ENCODE measurements at places on chromosomes 1 and 21.

DNA sequence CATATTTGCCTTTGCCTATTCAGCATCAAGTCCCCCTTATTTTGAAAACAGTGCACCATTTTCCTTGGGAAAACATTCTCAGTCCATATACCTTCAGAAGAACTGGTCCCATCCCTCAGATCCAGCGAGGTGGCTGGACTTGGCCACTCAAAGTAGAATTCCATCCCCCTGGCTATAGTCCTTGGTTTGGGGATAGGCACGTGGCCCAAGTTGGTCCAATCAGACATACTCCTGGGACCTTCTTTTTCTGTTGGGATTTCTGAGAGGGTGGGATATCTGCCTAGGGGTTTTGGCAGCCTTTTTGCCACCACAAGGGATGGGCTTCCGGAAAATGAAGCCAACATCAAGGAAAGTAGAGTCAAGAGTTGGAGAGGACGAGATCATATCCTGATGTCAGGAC lies 10.7 kb upstream of the MATN1 start:
- DNase-seq = no peak

GRCh38 chr1:47507881-47508701 lies 70.2 kb downstream of the FOXD2 start:
- no peak for DNase-seq

DNA sequence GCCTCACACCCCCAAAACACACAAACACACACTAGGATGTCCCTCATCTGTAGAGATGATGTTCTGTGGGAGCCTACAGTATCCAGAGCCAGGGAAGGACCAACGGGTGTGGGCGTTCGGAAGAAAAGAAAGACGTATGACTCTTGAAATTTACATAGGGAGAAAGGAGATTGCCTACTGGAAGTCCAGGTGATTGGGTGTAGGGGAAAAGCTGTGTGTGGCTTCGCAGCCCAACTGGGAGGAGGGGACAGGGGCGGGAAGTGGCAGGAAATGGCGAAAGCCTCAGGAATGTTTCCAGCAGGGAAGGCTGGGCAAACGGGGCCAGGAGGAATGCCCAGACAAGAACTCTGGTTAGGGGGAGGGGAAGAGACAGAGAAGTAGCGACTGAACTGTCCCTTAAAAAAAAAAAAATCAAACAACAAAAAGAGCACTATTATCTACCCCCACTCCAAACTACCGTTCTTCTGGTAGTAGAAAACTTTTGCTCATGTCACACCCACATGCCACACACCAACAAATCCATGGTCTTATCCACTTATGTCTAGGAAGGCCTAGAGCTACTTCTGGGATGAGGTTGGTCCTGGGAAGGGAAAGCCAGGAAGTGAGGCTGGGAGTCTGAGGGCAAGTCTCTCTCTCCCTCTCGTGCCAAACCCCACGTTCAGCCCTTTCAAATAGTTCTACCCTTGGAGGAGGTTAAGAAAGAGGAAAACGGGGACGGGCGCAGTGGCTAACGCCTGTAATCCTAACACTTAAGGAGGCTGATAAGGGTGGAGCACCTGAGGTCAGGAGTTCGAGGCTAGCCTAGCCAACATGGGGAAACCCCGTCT lies 1.8 kb upstream of the CKS1B start:
- no peak for DNase-seq

- no peak for DNase-seq
Measured at GRCh38 chr1:108628665-108629064, 32.2 kb downstream of the HENMT1 start.

- no peak for DNase-seq
Measured at GRCh38 chr1:27430903-27431600, 38.6 kb downstream of the GPR3 start.

DNA sequence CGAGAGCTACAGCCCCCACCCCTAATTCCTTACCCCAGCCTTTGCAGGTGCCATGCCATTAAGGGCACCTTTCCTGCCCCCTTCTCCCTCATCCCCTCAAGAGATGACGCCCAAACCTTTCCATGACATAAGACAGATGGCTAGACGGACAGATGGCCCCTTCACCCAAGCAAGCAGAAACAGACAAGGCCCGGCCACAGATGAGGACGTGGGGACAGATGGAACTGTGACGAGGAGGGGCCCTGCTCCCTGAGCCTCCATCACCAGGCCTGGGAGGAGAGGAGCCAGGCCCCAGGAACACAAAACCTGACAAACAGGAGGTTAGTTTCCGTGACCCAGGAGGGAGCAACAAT lies 24.7 kb upstream of the PEF1 start:
- no peak for DNase-seq

DNA sequence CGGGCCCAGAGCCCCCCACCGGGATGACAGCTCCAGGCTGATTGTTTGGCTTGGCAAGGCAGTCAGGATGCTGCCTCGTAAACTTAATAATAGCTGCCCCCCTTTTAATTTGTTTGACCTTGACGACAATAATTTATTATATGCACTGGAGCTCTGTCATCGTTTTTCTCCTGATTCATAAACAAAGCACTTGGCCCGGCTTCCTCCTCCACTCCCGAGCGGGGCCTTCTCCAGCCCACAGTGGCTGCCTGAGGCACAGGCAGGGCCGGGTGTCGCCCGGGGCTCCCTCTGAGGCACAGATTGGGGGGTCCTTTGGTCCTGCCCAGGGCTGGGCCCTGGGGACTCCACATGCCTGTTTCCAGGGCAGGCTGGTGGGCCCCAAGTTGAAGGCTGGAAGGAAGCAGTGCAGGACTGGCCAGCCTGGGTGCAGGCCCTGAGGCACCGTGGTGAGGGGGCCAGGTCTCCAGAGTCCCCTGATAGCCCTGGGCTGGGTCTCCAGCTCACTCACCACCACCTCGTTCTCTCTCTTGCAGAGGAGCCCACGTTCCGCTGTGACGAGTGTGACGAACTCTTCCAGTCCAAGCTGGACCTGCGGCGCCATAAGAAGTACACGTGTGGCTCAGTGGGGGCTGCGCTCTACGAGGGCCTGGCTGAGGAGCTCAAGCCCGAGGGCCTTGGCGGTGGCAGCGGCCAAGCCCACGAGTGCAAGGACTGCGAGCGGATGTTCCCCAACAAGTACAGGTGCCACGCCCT lies 52.0 kb upstream of the ARHGEF16 start:
- DNase-seq = no peak

- no peak for DNase-seq
Measured at GRCh38 chr1:107963601-107964335, 1.2 kb downstream of the VAV3 start.

GRCh38 chr1:7692005-7692404 lies 79.1 kb upstream of the VAMP3 start:
- no peak for DNase-seq

DNA sequence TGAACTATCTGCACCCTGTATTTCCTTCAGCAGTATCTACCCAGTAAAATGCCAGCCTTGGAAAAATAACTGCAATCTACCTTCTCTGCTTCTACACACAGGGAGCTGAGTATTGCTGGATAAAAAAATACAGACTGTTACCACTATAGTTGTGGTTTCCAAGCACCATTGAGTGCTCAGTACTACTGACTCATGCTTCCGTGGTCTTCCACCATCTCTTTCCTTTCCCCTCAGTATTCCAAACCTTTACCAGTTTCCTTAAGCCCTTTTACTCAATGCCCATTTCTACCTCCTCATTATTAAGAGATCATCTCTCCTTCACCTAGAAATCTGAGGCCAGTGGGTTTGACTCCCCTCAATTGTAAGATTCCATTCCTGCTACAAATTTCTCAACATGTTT lies 23.8 kb downstream of the GLMN start:
- DNase-seq = no peak

DNA sequence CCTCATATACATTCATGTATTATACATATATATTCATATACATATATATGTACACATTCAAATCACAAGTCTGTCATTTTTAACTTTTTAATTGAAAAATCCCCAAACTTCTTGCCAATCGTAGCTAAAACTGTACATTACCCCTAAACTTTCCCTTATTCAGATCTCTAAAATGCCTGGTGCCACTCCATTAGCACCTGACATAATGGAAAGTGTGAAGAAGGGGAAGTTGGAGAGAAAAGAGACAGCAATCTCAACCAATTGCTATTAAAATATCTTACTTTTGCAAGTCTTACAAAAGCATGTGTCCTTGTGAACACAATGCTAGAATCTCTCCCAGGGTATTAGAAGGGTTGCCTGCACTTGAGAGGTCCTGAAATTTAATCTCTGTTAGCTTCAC lies 22.7 kb upstream of the PRKACB start:
- no peak for DNase-seq

GRCh38 chr1:226820941-226821718 lies 49.3 kb upstream of the PSEN2 start:
- DNase-seq = no peak

Measured in NCI-H1048 (cell line).